Renal pelvis (tissue), 12 donors: ENCODE measurements at places on chromosomes 3 and 15.

GRCh38 chr3:173463250-173463649 is 65.7 kb downstream of the NLGN1 start:
- DNase-seq, result no peak

- no peak for DNase-seq
These were observed 53.1 kb downstream of the TGFBR2 start for GRCh38 chr3:30659270-30660130.

DNA sequence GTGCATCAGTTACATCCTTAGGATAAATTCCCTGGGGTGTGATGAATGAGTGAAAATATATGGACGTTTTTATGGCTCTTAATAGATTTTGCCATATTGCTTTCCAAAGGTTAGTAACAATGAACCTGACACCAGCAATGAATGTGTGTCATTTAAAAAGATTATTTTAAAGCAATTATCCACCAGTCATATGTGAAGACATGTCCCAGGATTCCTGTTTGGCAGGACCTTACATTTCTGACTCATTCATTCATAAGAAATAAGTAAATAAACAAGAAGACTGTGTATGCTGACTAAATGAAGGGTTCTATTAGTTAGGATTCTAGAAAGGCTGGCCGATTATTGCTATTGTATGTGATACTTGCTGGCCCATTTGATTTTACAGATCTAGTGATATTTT is 201.5 kb downstream of the SOX2 start:
- no peak for DNase-seq

GRCh38 chr3:142174559-142174958 is 25.2 kb upstream of the TFDP2 start:
- DNase-seq, result no peak

DNA sequence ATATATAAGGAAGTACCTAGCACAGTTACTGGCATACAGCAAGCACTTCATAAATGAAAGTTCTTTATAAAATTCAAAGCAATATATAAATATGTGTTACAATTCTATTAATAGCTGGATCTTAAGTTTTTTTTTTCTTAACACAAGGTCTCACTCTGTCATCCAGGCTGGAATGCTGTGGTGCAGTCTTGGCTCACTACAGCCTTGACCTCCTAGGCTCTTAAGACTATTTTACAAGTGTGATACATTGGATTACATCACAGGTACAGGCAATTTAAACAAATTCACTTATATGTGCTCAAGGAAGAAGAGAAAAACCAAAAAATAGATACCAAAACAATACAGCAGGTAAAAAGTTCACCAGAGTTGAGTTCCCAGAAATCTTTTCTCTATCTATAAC is 60.6 kb downstream of the ZNF280D start:
- no peak for DNase-seq

DNA sequence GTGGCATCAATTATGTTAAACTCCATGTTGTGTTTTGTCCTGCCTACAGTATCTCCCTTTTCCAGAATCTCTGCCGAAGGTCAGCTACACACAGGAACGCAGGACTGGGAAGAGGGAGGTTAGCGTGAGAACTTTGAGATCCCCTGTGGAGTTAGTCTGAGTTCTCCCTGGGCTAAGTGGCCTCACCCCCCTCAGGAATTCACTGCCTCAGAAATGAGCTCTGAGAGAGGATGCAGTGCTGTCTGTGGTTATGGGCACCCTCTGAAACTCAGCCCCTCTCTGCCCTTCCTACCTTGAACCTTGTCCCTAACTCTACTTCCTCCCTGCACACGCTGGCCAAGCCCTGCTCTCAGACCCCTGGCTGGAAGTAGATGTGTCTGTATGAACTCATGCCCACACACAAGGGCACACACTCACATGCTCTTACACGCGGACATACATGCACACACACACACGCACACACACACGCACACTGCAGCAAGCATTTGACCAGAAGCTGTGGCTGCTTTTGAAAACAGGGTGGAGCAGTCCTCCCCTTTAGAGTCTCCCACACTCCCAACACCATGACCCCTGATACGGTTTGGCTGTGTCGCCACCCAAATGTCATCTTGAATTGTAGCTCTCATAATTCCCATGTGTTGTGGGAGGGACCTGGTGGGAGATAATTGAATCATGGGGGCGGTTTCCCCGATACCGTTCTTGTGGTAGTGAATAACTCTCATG is 5.3 kb upstream of the VIPR1 start:
- DNase-seq, result no peak

- DNase-seq, result no peak
These were observed 60.6 kb downstream of the LSAMP start for GRCh38 chr3:116384717-116385116.

DNA sequence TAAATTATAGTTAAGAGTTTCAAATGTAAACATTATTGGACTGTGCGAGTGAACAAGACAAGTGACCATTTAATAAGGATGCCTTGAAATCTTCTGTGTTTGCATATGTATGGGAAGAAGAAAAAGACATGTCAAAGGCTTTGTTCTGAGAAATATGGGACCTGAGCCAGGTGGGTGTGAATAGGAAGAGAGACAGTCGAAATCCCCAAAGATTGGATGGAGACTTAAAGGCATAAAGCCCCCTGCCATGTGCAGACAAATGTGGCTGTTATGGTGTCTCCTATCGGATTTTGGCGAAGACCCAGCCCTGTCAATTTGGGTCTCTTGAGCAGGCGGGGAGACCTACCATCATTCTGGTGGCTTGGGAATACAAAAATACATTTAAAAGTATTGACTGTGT is 16.9 kb downstream of the FXR1 start:
- DNase-seq, result no peak

- DNase-seq, result no peak
These were observed 34.4 kb upstream of the TRH start for GRCh38 chr3:129940086-129940485.

DNA sequence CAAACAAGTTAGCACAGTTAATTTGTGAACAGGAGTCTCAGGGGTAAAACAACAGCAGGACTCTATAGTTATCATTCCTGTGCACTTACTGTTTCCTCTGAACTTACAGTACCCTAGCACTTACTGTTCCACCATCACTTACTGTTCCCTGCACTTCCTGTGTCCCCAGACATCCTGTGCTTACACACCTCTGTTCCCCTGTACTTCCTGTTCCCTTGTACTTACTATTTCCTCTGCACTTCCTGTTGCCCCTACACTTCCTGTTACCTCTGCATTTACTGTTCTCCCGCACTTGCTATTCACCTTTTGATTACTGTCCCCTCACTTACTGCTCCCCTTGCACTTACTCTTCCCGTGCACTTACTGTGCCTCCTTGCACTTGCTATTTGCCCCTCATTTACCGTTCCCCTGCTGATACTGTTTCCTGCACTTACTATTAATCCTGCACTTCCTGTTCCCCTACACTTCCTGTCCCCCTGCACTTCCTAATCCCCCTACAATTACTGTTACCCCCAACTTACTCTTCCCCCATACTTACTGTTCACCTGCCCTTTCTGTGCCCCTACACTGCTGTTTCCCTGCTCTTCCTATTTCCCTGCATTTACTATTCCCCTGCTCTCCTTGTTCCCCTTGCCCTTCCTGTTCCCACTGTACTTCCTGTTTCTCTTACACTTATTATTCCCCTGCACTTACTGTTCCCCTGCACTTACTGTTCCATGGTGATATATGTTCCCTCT is 30.3 kb downstream of the TPRA1 start:
- no peak for DNase-seq

- no peak for DNase-seq
These were observed 114.3 kb upstream of the FXR1 start for GRCh38 chr3:180798197-180798596.

DNA sequence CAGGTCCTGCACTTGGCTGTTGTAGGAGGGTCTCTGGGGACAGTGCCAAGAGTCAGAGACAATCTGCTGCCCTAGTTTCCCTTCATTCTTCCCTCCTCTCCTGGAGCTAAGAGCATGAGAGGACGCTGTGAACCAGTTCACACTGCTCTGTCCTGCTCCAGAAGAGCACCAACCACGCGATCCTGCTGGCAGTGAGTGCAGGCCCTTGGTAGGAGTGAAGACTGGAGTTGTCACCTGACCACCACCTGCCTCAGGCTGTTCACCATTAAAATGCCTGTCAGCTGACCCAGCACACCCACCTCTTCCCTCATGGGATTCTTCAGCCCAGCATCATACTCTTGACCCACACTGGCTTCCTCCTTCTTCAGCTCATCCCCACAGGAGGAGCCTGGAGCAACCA is 2.9 kb downstream of the TM6SF1 start:
- no peak for DNase-seq

GRCh38 chr15:90535254-90535653 is 5.5 kb downstream of the CRTC3 start:
- DNase-seq, result no peak
